ENCODE measurements at places on chromosomes 2 and 18.

- peak; percentile 22 for DNase-seq
Observed at GRCh38 chr18:23259701-23260681, 124.7 kb downstream of the CABLES1 start.

- no peak for DNase-seq
Observed at GRCh38 chr2:14533131-14533757, 99.3 kb upstream of the LRATD1 start.

DNA sequence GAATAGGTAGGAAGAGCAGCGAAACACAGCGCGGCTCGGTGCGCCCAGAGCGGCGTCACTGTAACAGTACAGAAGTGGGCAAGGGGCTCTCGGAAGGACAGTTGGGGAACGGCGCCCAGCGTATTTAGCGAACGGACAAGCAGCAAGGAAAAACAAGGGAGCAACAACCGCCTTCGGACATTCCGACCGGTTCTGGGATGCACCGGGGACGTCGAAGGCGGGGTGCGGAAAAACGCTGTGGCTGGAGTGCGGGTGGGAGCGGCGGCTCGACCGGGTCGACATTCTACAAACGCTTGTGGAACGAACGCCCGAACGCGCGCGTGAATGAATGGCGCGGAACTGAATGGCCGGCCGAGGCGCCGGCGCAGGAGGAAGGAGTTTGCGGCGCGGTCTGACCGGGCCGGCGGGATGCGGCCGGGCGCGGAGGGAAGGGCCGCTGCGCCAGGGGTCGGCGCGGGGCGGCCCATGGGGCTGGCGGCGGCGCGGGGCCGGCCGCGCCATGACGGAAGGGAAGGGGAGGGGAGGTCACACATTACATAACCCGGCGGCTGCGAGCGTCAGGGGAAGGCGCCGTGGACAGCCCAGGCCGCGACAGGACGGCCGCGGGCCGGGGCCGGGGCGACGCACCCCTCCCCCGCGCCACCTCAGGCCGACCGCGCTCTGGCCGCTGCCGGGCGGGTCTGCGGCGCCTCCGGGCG, 605 bp downstream of the REV1 start:
- DNase-seq: peak; percentile 61

DNA sequence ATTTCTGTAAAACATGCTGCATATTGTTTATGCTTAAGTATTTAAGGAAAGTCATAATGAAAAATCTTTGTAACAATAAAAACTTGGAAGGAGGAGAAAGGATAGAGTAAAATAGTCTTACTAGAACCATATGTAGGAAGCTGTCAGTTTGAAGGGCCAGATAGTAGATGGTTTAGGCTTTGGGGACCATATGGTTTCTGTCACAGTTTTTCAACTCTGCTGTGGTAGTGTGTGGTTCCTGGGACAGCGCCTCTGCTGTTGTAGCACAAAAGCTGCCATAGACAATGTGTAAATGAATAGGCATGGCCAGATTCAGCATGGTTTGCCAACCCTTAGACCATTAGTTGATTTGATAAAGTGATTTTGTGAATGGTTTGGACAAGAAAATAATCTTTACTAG, 75.5 kb downstream of the SLC39A10 start:
- DNase-seq: no peak

GRCh38 chr2:147649286-147649685, 195.5 kb upstream of the ACVR2A start:
- DNase-seq: no peak

DNA sequence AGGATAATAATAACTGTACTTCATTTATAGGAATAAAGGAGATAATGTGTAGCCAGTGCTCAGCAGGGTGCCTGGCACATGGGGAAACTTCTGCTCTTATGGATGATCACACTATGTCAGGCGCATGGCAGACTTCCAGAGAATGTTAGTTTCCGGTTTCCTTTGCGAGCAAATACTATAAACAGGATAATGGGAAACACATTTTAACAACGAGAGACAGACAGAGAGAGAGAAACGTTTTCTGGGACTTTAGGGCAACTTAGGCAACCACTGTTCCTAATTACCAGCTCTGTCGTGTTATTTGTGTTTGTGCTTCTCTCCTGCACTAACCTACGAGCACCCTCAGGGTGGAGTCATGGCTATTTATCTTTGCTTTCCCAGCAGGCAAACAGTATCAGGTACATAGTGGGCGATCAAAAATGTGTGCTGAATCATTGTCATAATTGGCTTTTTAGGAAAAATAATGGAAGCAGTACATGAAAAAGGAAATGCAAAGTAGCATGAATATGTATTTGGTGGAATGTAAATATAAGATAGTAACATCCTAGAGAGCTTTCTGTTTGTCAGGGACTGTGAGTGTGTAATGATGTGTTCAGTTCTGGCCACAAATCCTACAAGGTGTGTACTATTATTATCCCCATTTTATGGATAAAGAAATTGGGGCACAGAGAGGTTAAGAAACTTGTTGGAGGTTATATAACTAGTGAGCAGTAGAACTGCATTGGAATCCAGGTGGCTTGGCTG, 36.8 kb upstream of the IGFBP2 start:
- no peak for DNase-seq

GRCh38 chr2:152473151-152473857, 138.3 kb downstream of the FMNL2 start:
- no peak for DNase-seq

DNA sequence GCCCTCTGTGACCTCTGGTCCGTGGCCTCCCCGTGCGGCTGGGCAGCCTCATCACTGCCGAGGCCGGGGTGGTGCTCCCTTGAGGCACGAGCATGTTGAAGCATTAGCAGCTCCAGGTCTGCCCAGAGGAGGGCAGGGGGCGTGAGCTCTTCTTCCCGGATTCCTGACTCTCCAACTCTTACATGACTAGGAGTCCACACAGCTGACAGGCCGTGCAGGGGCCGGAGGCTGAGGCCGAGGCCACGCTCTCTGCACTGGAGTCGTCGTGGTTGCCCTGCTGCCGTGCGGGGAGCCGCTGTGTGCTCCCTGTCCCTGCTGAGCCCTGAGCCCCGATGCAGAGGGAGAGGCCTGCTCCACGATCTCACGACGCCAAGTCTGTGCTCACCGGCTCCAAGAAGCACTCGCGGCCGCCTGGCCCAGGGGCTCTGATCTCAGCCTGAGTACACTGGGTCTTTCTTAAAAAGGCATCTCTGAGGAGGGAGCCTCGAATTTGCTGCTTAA, 19.4 kb upstream of the KCNG2 start:
- no peak for DNase-seq

GRCh38 chr2:56132138-56132537, 51.7 kb upstream of the CCDC85A start:
- DNase-seq: no peak

GRCh38 chr18:3263132-3263700, 1.3 kb downstream of the MYL12B start:
- DNase-seq: no peak

- DNase-seq: no peak
Observed at GRCh38 chr2:15718944-15719323, 127.3 kb downstream of the DDX1 start.

GRCh38 chr2:38438133-38438882, 61.2 kb upstream of the ATL2 start:
- DNase-seq: no peak

GRCh38 chr18:11689669-11690565, 853 bp downstream of the GNAL start:
- DNase-seq: no peak

DNA sequence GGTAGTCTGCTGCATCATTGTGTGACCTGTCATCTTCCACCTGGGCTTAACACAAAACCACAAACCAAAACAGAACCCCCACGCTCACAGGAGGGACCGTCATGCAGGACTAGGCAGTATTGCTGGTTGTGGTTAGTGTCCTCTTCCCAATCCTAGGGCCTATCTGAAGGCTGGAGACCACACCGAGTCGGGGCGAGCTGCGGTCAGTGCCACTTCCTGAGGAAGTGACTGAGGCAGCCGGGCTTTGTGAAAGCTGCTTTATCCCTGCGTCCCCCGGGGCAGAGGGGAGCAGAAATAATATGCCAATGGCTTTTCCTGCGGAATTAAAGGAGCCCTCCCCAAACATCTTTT, 22.9 kb downstream of the ZNF532 start:
- peak; percentile 53 for DNase-seq

- no peak for DNase-seq
Observed at GRCh38 chr2:2837746-2838547, 506.9 kb upstream of the MYT1L start.

GRCh38 chr2:238914648-238915015, 66.7 kb downstream of the TWIST2 start:
- DNase-seq: no peak

- peak; percentile 19 for DNase-seq
Observed at GRCh38 chr18:47756364-47757016, 174.0 kb downstream of the SMAD2 start.

DNA sequence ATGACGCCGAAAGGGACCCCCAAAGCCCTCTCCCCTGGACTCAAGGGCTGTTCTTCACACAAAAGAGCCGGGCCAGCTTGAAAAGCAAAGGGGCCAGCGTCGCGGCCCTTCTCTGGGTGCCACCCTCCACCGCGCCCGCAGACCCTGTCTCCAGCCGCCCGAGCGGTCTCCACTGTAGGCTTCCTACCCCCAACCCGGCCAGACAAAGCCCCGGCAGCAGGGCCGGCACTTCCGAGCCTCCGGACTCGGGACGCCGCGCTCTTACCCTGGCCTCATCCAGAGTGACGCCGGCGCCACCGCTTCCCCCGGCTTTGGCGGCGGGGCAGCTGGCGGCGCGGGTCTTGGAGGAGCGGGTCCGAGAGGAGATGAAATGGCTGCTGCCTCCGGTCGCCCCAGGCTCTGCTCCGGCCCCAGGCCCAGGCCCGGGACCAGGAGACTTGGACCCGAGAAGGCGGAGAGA, 603 bp downstream of the ATAD2B start:
- no peak for DNase-seq

GRCh38 chr2:202065876-202066275, 7.2 kb upstream of the KIAA2012 start:
- DNase-seq: no peak

- no peak for DNase-seq
Observed at GRCh38 chr2:5394223-5394622, 298.0 kb upstream of the SOX11 start.

GRCh38 chr2:109660046-109660860, 46.1 kb downstream of the SOWAHC start:
- no peak for DNase-seq

DNA sequence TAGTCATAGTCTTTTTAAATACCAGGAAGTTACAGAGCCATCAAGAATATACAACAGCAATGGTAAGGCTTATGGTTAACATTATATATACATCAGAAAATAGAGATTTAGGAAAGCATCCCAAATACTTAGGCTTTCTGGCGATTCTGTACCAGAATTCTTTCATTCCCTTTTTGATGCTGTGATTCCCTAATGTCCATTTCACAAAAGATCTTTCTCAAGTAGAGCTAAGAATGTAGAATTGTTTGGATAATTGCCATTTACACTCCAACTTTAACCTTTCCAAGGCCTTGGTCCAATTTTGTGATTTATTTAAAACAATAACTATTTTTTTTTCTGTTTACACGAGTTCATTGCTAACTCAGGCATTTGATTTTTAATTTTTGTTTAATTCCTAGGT, 422.2 kb downstream of the MTX2 start:
- no peak for DNase-seq

- no peak for DNase-seq
Observed at GRCh38 chr2:150413910-150414309, 73.6 kb downstream of the RND3 start.

DNA sequence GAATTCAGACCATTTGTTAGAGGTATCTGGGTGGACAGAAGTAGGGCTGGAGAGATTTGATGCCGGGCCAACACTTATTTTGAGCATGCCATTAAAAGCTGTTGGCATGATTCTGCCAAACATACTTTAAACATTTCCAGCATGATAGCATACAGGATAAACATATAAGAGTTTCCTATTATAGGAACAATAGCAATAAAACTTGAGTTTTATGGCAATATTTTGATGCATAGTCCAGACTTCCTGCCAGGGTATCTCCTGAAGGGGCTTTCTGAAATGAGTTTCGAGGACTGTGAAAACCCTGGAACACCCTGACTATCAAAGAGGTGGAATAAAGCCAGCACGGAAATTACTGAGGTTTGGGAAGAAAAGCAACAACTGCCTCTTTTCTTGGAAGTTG, 1398.0 kb upstream of the NXPH2 start:
- no peak for DNase-seq

DNA sequence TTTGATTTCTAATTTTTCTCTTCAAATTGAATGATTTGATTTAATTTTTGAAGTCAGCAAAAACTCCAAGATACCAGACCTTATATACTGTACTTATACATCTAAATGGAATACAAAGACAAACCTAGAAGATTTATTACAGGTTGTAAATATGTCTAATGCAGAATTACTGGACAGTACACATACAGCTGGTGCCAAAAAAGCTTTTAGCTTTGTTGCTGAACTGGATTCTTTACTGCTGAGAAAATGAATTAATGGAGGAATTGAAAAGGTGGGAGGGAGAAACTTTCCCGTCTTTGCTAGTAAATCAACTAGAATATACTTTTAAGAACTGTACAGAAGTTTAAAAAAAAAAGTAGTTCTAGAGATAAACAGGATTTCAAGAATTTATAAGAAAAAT, 17.5 kb downstream of the C1D start:
- DNase-seq: no peak

DNA sequence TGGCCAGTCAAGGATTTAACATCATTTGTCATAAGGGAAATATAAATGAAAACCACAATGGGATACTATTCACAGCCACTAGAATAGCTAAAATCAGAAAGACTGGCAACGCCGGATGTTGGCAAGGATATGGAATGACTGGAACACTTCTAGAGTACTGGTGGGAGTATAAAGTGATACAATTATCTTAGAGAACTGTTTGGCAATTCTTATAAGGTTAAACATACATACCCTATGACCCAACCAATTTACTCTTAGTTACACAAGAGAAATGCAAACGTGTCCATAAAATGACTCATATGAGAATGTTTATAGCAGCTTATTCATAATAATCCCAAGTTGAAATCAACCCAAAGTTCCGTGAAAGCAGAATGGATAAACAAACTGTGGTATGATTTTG, 35.1 kb downstream of the MAPK4 start:
- DNase-seq: no peak

GRCh38 chr2:16746833-16747232, 81.2 kb upstream of the CYRIA start:
- DNase-seq: no peak

- no peak for DNase-seq
Observed at GRCh38 chr2:143906850-143907249, 613.1 kb downstream of the ZEB2 start.

- no peak for DNase-seq
Observed at GRCh38 chr18:63882333-63883141, 5.0 kb upstream of the SERPINB2 start.
